ENCODE measurements at places on chromosomes 2 and 18. TPM values are rescaled to one million over a fixed set of nuclear protein-coding genes. Genes with fewer than 3 reads are reported as not detected.

Gene TRIM43
- polyA plus RNA-seq, result not detected

Gene MC4R
- polyA plus RNA-seq, result not detected

Gene EPG5
- 7.8 TPM for polyA plus RNA-seq

Gene B3GNT7
- polyA plus RNA-seq, result not detected

Gene CAPN14
- 0.14 TPM for polyA plus RNA-seq

Gene RNMT
- polyA plus RNA-seq, result 196 TPM

Gene ATG16L1
- 6.3 TPM for polyA plus RNA-seq

Gene SPATA3
- not detected for polyA plus RNA-seq

Gene WIPF1
- polyA plus RNA-seq, result 2.8 TPM

Gene OLA1
- polyA plus RNA-seq, result 289 TPM

Gene PDE1A
- 24.6 TPM for polyA plus RNA-seq

Gene NLRC4
- 0.84 TPM for polyA plus RNA-seq

Gene AFF3
- 6.4 TPM for polyA plus RNA-seq

Gene CCBE1
- 0.04 TPM for polyA plus RNA-seq

Gene ABCG5
- polyA plus RNA-seq, result 0.48 TPM

Gene GCKR
- not detected for polyA plus RNA-seq

Gene DPP10
- 219 TPM for polyA plus RNA-seq

Gene KRCC1
- 27.9 TPM for polyA plus RNA-seq

Gene GATA6
- polyA plus RNA-seq, result not detected

Gene RGPD4
- polyA plus RNA-seq, result not detected

Gene COLEC12
- 3.2 TPM for polyA plus RNA-seq

Gene CRYGC
- not detected for polyA plus RNA-seq

Gene DCDC2C
- not detected for polyA plus RNA-seq

Gene ITGA4
- polyA plus RNA-seq, result 0.20 TPM

Gene ATP6V1B1
- polyA plus RNA-seq, result not detected

Gene LIPG
- not detected for polyA plus RNA-seq

Gene LINC00305
- polyA plus RNA-seq, result not detected

Gene SLC30A3
- not detected for polyA plus RNA-seq

Gene HOXD3
- polyA plus RNA-seq, result not detected

Gene AKAIN1
- 444 TPM for polyA plus RNA-seq

Gene CNDP1
- 2.3 TPM for polyA plus RNA-seq

Gene CDH2
- polyA plus RNA-seq, result 121 TPM
